ENCODE measurements at places on chromosomes 12 and 14.
A peak's percentile ranks its signal among the peaks of the same experiment; 100 is the strongest.

DNA sequence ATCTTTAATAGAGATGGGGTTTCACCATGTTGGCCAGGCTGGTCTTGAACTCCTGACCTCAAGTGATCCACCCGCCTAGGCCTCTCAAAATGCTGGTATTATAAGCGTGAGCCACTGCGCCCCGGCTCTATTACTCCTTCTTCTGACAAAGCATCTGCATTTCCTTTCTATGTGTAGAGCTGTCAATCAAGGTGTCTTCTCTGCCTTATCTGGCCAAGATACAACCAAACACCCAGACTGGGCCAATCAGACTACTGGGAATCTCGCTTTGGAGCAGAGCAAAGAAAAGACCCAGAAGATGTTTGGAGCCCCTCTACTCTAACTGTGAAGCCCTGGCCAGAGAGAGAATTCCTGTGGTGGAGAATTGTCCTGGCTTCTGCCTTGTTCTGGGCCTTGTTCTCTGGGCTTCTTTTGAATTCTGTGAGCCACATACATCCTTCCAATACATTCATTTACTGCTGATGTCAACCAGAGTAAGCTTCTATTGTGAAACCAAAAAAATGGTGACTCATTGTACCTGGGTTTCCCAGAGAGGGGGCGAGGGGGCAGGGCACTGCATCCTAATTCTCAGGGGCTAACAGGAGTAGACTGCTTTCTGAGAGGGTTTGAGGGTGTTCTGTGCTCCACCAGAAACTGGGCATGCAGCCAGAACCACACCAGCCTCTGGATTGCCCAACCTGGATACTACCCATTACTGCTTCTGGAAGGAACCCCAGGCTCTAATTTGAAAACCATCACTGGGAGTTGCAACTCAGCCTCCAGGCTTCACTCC is 18.8 kb upstream of the FLVCR2 start:
- DNase-seq, result no peak

DNA sequence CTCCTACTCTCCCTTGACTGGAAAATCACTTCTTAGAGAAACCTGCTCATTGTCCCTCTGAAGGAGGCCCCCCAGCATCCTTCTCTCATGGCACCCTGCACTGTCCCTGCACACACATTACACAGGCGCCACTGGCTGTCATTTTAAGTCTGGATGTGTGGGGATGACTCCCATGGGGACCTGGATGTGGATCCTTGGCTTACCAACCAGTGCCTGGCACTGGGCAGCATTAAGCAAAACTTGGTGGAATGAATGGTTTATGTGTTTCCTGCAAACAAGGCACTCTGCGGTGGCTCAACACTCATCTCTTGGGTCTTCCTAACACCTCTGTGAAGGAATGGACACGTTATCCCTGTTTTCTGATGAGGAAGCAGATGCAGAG is 162.4 kb downstream of the RBM19 start:
- DNase-seq, result no peak

DNA sequence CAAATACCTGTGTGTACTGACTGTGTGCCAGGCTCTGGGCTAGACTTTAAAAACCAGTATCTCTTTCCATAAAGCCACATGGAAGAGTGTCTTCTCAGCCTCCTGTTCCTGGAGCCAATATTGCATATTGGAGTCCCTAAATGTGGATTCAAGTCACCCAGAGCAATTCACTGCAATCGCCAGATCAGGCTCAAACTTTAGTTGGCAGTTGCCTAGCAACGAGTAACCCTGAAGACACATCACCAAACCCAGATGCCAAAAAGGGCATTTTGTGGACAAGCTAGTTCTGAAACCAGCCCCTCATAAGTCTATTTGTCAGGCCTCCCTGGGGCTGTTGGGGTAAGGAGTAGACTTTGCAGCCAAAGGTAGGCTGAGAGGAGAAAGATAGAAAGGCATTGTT is 13.7 kb downstream of the DPF3 start:
- no peak for DNase-seq

DNA sequence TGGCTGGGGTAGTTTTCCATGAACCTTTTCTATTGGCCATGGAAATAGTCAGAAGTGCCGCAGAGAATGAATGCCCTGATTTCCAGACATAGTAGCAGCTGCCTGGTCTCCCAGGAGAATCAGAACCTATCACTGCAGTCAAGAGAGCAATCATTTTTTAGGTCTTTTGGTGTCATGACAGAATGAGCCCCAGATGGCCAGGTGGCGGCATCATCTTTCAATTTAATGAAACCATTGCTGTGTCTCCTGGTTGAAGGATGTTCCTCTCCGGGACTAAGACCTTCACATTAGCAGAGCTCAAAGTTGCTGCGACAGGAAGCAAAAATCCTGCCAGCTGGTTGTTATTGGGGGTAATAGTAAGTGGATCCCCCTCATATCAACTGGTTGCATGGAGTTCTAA is 18.8 kb downstream of the TNFAIP2 start:
- DNase-seq, result no peak

DNA sequence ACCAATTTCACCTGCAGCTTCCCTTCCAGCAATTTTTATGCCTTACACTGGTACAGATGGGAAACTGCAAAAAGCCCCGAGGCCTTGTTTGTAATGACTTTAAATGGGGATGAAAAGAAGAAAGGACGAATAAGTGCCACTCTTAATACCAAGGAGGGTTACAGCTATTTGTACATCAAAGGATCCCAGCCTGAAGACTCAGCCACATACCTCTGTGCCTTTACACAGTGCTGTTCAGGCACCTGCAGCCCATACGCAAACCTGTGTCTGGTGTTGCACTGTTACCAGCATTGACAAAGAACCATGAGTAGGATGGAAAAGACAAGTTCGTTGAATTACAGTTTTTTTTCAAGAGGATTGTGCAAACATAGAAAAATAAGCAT is 432.0 kb upstream of the OR4E1 start:
- no peak for DNase-seq

- DNase-seq, result no peak
Measured at GRCh38 chr12:122005252-122005776, 16.4 kb upstream of the BCL7A start.

GRCh38 chr14:92482621-92483319 is 30.8 kb upstream of the RIN3 start:
- DNase-seq, result no peak

DNA sequence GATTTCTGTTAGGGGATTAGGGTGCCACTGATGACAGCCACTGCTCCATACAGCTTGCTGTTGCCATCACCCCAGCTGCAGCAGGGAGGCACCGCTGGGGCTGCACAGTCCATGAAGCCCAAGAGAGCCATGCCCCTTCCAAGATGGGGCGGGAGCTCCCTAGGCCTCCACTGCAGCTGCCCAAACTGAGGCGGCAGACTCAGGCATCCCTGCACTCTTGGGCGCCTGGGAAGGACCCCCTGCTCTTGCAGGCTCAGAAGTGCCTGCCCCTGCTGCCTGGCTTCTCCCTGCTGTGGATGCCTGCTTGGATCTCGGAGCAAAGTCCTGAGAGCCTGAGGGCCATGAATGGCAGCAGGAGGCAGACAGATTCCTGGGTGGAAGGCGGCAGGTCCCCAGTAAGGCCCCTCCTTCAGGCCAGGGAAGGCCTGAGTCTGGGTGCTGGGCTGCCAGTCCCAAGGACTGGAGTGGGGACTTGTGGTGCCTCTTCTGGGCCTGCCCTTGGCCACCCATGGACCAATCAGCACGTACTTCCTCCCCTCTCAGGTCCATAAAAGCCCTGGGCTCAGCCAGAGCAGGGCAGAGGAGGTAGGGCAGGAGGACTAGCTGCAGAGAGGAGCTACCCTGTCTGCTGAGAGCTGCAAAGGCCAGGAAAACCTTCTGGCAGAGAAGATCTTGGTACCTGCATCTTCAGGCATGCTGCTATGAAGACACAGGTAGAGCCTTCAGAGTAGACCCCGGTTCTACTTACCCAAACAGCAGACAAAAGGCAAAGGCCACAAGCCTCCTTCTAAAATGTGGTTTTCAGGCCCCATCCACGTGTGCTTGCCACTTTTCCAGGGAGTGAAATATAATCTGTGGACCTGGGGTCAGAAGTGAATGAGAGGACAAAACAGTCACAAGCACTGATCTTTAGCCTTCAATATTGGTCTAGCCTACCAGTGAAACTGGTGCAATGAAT is 30.0 kb upstream of the STK38L start:
- DNase-seq, result no peak

DNA sequence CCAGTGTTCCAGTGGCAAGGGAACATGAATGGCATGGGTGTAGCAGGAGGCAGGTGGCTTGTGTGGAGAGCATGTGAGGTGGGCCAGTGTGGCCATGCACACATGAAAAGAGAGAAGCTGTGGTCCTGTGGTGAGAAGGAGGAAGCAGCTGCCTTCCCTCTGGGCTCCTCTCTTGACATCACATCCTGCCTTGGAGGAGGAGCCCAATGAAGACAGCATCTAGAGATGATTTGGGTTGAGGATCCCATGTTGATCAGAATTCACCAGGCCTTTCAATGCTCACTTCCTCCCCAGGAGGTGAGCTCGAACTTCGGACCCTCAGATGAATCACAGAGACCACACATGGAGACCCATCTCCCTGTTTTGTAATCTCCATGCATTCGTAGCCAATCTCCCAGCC is 82.6 kb downstream of the LRRC74A start:
- DNase-seq, result peak; percentile 78

GRCh38 chr12:111129149-111129767 is 208.9 kb upstream of the MYL2 start:
- DNase-seq, result no peak

DNA sequence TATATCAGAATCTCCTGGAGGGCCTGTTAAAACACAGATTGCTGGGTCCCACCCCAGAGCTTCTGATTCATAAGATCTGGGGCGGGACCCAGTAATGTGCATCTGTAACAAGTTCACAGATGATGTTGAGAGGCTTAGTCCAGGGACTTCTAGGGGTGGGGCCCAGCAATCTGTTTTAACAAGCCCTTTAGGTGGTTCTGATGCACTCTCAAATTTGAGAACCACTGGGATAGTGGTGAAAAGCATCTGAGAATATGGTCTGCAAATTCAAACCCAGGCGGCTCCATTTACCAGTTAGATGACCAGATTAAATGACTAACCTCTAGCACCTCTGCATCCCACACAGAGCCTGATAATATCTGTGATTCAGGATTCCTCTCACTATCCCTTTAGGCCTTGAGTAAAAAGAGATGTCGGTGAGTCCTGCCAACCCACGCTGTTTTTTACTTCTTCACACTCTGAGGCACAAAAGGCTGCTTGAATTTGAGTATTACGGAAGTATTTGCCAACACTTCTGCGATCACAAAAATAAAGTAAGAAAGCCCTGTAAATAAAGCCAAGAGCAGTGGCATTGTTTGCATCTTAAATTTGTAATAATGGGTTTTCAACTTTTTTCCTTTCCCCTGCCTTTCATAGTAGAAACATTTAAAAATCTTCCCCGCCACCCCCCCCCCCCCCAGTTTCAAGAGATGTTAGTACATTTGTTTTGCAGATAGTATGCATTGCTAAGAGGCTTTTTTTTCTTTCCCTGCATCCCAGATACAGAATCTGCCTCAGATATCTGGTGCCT is 1.8 kb upstream of the FRS2 start:
- no peak for DNase-seq

DNA sequence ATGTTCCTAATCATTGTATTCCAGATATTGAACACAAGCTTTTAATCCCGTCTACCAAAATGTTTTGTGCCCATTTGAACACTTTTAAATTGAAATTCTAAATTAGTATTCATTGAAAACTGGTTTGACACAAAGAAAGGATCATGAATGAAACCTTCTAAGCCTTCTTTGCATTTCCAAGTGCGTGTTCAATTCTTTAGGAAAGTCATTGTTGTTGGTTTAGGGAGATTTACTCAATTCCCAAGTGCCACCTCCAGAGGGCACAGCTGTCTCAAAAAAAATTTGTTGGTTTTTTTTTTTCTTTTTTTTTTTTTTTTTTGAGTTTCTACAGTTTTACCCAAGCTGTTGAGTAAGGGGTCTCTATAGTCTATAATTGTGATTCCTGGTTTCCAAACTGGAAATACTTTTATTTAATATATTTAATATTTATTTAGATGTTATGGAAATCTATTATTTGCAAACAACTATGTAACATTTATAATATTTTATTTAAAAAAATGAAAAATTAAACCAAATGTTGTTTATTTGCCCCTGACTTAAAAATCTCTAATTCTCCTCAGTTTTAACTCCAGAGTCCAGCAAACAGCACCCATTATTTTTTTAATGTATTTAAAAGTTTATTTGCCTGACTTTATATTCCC is 79.9 kb downstream of the NEDD1 start:
- DNase-seq, result peak; percentile 4

DNA sequence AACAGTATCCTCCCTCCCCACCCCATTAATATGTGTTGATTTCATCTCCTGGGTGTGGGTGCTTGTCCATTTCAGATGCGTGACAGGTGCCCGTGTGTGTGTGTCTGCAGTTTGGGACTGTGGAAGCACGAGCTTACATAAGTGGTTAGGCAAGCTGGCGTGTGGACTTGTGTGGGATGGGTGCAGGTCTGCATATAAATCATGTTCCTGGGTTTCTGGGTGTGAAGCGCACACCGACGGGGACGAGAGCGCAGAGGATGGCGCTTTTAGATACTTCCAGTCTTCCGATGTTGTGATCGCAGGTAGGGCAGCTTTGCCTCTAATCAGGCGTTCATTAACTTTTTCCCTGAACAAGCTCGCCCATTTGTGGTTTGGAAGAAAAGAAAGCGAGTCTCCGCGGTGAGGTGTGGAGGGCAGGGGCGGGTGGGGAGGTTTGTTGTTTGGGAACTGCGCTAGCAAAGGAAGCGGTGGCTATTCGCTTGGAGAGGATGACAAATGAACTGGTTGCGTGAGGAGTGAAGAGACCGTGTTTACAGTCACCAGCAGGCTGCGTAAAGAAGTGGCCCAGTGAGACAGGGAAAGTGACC is 865 bp downstream of the RGS6 start:
- no peak for DNase-seq

- DNase-seq, result no peak
Measured at GRCh38 chr12:102005256-102005655, 56.5 kb downstream of the WASHC3 start.

GRCh38 chr14:50068496-50068895 is 47.9 kb downstream of the VCPKMT start:
- DNase-seq, result no peak
